ENCODE measurements at places on chromosomes 2 and 18.

DNA sequence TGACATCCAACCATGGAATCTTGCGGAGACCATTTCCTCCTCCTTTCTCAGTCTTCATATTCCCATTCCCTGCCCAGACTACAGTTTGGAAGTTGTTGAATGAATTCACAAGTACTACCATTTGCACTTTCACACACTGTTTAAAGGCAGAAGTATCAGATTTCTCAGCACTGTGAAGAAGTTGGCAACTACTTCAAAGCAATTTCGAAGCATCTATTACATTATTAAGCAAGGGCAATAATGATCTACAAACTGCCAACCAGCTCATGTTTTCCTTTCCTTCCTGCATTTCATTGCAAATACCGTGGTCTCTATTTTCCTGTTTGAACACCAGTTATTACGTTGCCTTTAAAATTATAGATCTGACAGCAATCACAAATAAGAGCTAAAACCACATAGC, 105.5 kb downstream of the IRS1 start:
- no peak for DNase-seq

GRCh38 chr18:77677536-77677935, 427.9 kb downstream of the GALR1 start:
- no peak for DNase-seq

DNA sequence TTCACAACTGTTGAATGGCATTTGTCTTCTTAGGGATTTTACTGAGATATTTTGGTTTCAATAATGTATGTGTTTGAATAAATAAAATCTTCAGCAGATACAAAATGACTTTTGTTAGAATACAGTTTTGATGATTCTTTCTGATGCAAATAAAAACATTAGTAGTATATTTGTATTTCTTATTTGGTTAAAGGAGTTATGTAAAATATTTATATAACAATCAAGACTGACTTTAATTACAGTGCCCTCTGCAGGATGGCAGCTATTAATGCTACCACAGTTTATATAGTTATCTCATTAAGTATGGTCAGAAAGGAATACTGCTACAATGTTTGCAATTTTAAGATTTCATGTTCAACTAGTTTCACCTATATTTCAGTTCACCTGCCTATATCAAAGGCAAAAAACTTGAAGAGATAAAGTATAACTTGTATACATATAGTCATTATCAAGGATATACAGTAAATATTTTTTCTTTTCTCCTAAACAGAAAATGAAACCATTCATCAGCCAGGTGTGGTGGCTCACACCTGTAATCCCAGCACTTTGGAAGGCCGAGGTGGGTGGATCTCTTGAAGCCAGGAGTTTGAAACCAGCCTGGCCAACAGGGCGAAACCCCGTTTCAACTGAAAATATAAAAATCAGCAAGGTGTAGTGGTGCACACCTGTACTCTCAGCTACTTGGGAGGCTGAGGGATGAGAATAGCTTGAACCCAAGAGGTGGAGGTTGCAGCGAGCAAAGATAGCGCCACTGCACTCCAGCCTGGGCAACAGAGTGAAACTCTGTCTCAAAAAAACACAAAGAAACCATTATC, 19.8 kb downstream of the ARL5A start:
- DNase-seq: no peak

GRCh38 chr2:219453671-219454590, 19.3 kb downstream of the SPEG start:
- DNase-seq: no peak

Measured in 8988T (cell line).